Stimulated activated CD8-positive, alpha-beta memory T cell treated with anti-CD3 and anti-CD28 coated beads, Interleukin-12 subunit alpha, Interleukin-12 subunit beta, amount 100 ng/mL, for 1 hour (primary cell): ENCODE measurements at places on chromosomes 6 and 20.

GRCh38 chr20:44034965-44035635, 120.4 kb downstream of the TOX2 start:
- DNase-seq: no peak

GRCh38 chr6:156563714-156564113, 213.5 kb upstream of the ARID1B start:
- no peak for DNase-seq

DNA sequence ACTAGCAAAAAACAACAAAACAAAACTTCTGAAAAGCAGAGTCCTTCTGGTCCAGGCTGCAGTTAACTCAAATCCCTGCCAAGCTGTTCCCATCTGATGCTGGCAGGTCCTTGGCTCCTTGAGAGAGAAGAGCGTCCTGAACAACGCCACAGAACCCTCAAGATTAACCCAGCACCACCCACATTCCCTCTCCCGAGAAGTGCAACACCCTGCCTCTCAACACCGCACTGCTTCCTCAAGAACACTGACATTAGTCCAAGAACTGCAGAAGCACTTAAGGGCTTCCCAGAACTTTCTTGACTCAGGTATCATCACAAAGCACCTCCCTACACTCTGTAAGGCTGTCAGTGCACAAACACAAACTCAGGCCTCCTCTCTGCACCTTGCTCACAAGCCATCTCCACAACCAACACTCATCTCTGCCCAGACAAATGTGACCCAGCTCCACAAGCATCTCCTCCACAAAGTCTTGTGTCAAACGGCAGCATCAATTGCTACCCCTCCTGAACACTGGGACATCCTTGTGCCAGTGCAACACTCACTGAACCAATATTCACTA, 7.5 kb downstream of the MRPL14 start:
- no peak for DNase-seq

GRCh38 chr6:30730601-30731435, 10.7 kb downstream of the TUBB start:
- DNase-seq: peak; percentile 65

GRCh38 chr20:63576311-63576710, 2.3 kb upstream of the HELZ2 start:
- no peak for DNase-seq
